Mesothelial cell of epicardium (in vitro differentiated cells): ENCODE measurements at places on chromosomes 1 and 21.
A peak's percentile ranks its signal among the peaks of the same experiment; 100 is the strongest.

GRCh38 chr1:70048336-70049094, 156.9 kb downstream of the LRRC40 start:
- DNase-seq: no peak

- no peak for DNase-seq
Measured at GRCh38 chr21:42495765-42496119, 282 bp downstream of the RSPH1 start.

GRCh38 chr1:7207875-7208646, 422.8 kb downstream of the CAMTA1 start:
- no peak for DNase-seq

DNA sequence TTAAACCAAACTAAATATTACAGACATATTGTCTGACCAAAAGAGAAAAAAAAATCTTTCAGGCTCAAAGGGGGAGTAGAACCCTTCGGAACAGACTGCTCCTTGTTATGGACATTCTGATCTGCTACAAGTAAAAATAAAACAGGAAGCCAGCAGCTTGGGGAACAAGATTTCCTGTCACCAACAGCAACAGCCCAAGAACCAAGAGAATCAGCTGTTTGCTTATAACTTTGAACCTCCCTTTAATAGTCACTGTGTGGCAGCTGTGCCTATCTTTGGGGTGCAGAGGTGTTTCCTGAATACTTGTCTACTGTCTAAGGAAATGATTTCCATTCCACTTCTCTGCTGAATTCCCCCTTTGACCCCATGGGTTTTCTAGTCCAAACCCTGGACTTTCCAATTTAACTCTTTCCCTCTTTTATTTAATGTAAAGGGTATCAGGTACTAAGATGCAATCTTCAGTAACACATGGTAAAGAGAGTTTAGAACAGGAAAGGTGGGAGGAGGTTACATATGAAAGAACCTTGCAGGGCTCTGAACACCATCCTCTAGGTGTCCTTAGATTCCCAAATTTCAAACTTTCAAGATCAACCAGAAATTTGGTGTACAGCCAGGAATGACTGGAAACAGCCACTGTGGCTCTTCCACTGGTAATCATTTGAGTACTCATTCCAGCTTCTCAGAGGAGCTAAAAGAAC, 38.6 kb downstream of the GPR3 start:
- DNase-seq: no peak

GRCh38 chr1:245500546-245500945, 345.8 kb downstream of the KIF26B start:
- no peak for DNase-seq

- no peak for DNase-seq
Measured at GRCh38 chr1:109846162-109846561, 64.5 kb upstream of the CSF1 start.

DNA sequence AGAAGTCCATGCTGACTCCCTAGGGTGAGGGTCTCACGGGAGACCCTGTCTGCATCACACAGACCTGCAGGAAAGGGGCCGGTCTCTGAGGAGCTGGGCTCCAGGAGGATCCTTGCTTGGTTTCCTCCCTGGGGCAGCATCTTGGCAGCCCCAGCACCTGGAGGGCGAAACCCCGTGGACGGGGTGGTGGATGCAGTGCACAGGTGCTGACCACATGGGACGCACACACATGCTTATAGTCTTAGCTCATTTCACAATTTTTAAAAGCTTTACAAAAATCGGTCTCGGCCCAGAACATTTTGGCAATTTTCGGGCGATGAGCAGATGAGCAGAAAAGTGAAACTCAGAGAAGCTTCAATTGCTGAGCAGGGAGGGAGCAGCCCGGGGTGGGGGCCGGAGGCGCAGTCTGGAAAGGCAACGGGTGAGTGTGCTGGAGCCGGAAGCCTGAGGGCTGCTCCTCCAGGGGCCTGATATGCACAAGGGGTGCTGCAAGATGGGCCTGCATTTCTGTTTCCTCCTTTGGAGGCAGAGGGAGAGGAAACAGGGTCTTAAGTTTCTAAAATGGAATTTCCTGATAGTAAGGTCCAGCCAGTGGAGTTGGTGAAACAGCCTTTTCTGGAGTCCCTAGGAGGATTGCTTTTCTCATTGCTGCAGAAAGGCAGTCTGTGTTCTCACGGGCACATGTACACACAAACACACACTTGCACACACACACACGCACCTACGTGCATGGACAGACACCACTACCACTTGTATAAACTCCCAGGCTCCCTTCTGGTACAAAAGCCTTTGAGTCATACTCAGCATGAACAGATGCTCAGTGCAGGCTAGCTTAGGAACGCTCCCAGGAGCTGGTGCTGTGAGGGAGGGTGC, 60.6 kb downstream of the SCCPDH start:
- DNase-seq: no peak

DNA sequence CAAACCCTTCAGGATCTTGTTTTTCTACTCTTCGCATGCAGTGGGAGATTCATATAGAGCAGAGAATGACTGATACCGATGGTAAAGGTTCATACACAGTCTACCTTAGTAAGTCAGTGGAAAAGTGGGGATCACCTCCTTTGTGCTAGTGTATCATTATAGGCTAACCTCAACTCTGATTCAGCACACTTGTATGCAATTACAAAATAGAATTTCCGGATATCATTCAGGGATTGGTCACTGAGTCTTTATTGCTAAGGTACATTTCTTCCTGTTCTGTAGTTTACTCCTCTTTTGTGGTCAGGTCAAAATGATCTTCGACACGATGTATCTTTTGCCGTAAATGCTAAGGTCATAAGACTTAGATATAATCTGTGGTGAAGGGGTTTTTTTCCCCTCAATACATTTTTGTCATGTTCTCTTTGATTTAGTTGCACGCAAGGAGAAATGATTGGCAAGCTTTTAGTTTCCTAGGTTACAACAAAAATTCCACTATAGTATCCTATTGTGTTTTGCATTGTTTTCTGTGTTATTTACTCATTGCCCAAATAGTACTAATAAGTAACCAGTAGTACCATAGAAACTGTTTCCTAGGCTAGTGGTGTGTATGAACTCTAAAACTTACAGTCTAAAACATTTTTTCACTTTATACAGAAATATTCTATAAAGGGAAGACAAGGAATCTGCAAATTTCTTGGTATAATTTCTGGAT, 35.7 kb upstream of the PLA2G4A start:
- no peak for DNase-seq

GRCh38 chr1:44616284-44616990, 57.8 kb downstream of the TMEM53 start:
- DNase-seq: no peak

GRCh38 chr1:11564237-11564636, 85.3 kb downstream of the DISP3 start:
- no peak for DNase-seq

GRCh38 chr21:33259428-33259827, 6.7 kb upstream of the IL10RB start:
- no peak for DNase-seq

- no peak for DNase-seq
Measured at GRCh38 chr21:39097335-39097861, 85.9 kb downstream of the PSMG1 start.

DNA sequence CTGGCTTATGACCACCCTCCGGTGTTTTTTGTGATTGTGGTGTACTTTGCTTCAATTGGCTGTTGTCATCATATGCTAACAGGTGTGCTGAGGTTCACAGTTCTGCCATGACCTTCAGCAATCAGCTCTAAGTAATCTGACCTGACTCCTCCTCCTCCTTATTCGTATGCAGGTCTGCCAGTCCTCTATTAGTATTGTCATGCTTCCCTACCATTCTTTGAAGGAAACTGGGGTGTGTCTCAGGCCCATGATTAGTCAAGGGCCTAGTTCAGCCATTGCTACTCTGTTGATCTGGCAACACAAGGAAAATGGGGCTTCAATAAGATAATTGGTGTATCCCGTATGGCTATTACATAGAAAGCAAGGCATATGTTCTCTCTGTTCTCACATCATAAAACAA, 332.3 kb upstream of the DPYD start:
- no peak for DNase-seq

DNA sequence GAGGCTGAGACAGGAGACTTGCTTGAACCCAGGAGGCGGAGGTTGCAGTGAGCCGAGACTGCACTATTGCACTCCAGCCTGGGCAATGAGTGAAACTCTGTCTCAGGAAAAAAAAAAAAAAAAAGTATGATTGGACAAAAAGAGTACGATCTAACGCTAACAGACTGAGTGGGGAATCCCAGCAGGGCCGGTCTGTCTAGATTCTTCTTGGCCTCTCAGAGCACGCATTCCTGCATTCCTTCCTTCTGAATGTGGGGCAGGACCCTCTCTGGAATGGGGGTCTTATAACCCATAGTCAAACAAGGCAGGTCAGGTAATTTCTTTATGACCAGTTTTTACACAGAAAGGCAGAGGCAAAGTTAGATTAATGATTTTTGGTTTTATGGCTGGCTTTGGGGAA, 92.0 kb upstream of the PPM1J start:
- DNase-seq: peak; percentile 66

DNA sequence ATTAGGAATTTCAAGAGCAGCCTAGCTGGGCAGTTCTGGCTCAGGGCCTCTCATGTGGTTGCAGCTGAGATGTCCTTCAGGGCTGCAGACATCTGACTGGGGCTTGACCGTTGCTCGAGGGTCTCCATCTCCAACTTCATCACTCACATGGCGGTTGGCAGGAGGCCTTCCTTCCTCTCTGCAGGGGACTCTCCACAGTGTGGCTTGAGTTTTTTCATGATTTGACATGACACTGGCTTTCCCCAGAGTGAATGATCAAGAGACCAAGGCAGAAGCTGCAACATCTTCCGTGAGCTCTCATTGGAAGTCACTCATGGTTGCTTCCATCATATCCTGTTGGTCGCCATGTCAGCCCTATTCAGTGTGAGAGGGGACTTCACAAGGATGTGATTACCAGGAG, 74.6 kb downstream of the RUNX3 start:
- no peak for DNase-seq

DNA sequence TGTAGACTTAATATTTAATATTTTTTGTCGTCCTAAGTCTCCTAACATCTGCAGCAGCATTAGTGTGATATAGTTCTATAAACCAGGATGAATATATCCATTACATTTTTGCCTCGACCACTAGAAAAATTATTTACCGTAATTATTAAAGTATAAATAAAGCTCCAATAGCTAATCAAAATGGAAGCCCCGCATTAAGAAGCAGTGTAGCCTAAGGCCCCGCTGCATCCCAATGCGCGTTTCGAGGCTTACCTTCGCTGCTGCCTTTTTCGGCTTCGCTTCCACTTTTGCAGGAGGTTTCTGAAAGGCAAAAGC, 891 bp downstream of the HMGN1 start:
- no peak for DNase-seq

GRCh38 chr1:116259663-116260062, 113.4 kb upstream of the ATP1A1 start:
- no peak for DNase-seq

- no peak for DNase-seq
Measured at GRCh38 chr1:30700528-30701257, 22.7 kb downstream of the MATN1 start.

- no peak for DNase-seq
Measured at GRCh38 chr1:156832434-156832833, 15.8 kb upstream of the SH2D2A start.

- DNase-seq: no peak
Measured at GRCh38 chr1:2379733-2380404, 11.5 kb downstream of the MORN1 start.

- no peak for DNase-seq
Measured at GRCh38 chr1:98072047-98072446, 151.2 kb upstream of the DPYD start.

DNA sequence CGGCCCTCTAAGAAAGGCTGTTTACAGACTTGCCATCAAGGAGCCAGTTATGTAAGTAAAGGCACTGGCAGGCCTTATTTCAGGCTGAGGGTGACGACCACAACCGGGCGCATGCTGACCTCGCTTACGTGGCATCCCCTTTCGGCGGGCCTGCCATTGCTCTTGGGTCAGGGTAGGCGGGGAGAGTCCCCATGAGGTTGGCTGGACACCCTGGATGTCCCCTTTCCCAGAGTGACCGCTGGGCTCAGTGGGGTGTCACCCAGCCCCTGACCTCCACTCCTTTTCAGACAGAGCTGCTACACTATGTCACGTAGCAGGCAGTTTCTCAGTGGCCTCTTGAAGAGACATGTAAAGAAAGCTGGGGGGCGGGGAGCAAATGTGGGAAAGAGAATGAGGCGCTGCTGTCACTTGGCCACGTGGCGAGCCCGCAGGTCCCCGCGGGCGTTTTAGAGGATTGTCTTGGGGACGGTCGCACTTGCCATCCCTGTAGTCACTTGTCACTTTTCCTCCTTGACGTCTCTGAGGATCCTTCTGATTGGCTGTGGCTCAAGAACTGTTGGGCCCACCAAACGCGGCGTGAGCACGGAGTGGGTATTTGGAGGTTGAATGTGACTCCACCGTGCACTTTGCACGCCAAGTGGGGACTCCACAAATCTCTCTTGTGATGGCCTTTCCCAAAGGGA, 42.2 kb downstream of the SLC37A1 start:
- peak; percentile 2 for DNase-seq

DNA sequence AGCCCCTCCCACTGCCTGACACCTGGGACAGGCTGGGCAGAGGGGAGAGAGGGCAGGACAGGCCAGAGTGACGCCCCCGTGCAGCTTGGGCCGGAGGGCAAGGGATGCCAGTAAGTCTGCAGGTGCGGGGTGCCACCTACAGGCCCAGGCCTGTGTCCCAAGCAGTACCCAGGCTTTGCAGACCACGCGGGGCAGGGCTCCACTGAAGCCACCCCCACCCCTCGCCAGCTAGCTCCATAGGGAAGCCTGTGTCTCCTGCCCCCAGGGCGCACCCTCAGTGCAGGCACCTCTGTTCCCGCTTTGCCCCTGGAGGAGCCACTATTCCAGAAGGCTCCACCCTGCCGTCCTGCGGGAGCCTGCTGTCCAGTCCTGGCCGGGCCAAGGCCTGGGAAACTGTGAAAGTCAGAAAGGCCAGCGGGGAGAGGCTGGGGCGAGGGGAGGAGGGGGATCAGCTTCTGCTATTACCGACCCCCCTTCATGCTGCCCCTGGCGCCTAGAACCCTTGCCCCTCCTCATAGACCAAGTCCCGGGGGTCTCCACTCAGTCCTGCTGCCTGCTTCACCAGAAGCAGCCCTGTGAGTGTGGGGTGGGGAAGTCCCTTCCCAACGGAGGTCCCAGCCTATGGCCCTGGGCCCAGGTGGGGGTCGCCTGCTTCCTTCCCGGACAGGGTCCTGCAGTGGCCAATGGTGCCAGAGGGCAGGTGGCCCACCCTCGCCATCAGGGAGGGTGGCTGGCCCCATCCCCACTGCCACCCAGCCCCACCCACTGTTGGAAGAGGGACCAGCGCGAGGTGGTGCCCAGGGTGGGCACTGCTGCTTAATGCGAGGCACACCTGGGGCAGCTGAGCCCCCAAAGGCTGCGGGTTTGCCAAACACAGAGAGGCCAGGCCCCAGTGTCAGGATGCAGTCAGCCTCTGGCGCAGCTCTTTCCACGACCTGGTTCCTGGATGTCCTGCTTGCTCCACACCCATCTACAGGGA, 54.4 kb downstream of the KCNAB2 start:
- no peak for DNase-seq

GRCh38 chr1:100581096-100581705, 43.3 kb downstream of the GPR88 start:
- DNase-seq: no peak

- no peak for DNase-seq
Measured at GRCh38 chr21:34093083-34093482, 19.7 kb downstream of the MRPS6 start.

- DNase-seq: peak; percentile 47
Measured at GRCh38 chr1:78490861-78491450, at the start of gene PTGFR. Gene PTGFR, plus strand, starts transcription at chr1:78490974. Its CDS starts 1,770 bp downstream, at chr1:78492744.
